RWPE2 (cell line): ENCODE measurements at places on chromosomes 1 and 21.

- DNase-seq: no peak
- no peaks in the 10 kb centered on the region for H3K27me3 ChIP-seq
- H3K4me3 ChIP-seq: no peak overlapping the region
- peaks cover 6% of the 10 kb centered on the region; the same call in 1 of the 2 replicates for H3K36me3 ChIP-seq
- H3K27ac ChIP-seq: no peak overlapping the region
These were observed 29.2 kb downstream of the AGPAT3 start for GRCh38 chr21:43894206-43894577.

DNA sequence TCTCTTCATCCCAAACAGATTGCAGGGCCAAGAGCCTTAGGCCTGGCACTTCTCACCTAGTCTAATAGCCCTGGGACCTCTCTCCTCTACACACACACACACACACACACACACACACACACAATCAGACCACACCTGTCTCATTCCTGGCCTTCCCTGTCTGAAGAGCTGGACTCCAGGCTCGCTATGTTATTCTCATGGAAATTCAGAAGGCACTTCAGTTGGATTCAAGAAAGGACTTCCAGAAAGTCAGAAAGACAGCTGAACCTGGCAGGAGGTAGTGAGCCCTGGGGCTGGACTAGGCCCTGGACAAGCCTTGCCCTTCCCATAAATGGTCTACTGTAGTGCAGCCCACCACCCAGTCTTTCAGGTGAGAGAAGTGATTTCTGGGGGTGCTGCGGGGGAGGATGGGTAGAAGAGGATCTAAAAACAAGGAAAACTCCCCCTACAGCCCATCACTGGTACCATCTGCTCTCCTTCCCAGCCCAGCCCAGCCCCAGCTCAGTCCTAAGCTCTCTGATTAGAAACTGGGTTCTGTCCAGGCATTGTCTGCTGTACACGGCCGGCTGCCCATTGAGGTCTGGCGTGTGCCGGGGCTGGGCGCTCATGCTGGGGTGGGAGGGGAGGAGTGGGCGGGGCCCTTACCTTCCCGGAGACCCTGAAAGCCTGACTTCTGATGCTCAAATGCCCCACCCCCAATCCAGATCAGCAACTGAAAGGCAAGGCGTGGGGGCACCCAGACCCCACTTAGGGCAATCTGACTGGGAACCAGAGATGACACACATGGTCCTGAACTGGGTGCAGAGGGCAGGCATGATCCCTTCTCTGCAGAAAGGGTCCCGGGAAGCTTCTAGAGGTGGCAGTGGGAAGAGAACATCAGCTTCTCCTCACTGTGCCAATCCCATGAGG, 2.5 kb downstream of the KIF21B start:
- no peak for DNase-seq
- H3K27ac ChIP-seq: no peak overlapping the region
- H3K27me3 ChIP-seq: no peaks in the 10 kb centered on the region
- H3K4me3 ChIP-seq: no peak overlapping the region
- no peaks in the 10 kb centered on the region for H3K36me3 ChIP-seq

GRCh38 chr21:15850645-15851044, 120.9 kb downstream of the USP25 start:
- peaks cover 27% of the 10 kb centered on the region for H3K4me1 ChIP-seq
- DNase-seq: no peak
- peaks cover 19% of the 10 kb centered on the region for H3K36me3 ChIP-seq
- H3K4me3 ChIP-seq: no peak overlapping the region

DNA sequence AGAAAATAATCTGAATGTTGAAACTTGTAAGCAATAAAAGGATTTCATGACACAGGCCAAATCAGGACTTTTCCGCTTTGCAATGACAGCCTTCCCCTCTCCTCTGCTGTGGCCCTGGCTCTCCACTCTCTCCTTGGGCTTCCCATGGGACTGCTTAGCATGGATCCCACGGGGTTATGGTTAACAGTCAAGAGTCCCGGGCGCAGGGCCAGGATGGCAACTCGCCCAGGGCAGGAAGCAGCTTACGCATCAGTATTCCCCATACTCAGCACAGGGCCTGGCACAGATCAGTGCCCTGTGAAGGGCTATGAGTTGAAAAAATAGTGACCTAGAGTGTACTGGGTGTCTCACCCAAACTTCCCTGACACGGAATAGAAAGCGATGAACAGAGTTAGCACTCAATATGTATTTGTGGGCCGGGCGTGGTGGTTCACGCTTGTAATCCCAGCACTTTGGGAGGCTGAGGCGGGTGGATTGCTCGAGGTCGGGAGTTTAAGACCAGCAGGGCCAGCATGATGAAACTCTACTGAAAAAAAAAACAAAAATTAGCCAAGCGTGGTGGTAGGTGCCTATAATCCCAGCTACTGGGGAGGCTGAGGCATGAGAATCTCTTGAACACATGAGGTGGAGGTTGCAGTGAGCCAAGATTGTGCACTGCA, 29.1 kb upstream of the GRHL3 start:
- peak; percentile 88 for DNase-seq
- H3K27me3 ChIP-seq: no peaks in the 10 kb centered on the region
- no peak overlapping the region for H3K4me3 ChIP-seq
- peaks cover 53% of the 10 kb centered on the region for H3K4me1 ChIP-seq

DNA sequence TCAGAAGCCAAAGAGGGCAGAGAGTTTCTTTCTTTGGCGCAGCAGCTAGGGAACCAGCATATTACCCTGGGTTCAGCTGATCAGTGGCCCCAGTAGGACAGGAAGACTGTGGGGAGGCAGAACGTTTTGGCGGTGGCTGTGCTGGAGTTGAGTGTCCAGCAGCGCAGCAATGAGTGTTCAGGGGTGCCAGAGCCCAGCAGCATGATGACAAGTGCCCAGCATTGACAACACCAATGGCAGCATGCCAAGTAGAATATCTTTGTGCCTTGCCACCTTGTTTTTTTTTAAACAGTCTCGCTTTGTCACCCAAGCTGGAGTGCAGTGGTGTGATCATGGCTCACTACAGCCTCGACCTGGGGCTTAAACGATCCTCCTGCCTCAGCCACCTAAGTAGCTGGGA, 106.7 kb upstream of the CDC42BPA start:
- no peak for DNase-seq
- H3K27me3 ChIP-seq: no peaks in the 10 kb centered on the region
- no peaks in the 10 kb centered on the region for H3K36me3 ChIP-seq

GRCh38 chr1:93593854-93594602, 87.6 kb downstream of the BCAR3 start:
- H3K4me3 ChIP-seq: no peak overlapping the region
- no peak for DNase-seq
- peaks cover 59% of the 10 kb centered on the region for H3K36me3 ChIP-seq
- no peaks in the 10 kb centered on the region for H3K27me3 ChIP-seq
- peak overlapping the region; percentile 76 for H3K27ac ChIP-seq
- H3K4me1 ChIP-seq: peaks cover 85% of the 10 kb centered on the region

GRCh38 chr1:78441921-78442320, 48.9 kb upstream of the PTGFR start:
- H3K27me3 ChIP-seq: no peaks in the 10 kb centered on the region
- H3K4me1 ChIP-seq: peaks cover 10% of the 10 kb centered on the region
- DNase-seq: no peak
- no peak overlapping the region for H3K27ac ChIP-seq
- no peak overlapping the region for H3K4me3 ChIP-seq

DNA sequence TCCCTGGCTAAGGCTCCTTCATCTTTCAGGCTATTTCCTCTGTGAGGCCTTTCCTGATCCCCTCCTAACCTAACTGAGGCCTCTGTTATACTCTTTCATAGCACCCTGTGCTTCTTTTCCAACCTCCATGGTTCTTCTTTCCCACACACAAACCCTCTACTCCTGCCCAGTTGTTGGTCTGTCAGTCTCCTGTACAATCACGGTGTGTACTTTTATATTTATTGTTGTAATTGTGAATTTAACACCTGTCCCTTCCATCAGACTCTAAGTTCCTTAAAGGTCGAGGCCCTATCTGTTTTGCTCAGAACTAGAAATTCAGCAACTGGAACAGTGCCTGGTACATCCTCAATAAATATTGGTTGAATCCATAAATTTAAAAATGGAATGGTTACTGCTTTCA, 100.2 kb upstream of the KCNE2 start:
- no peak overlapping the region for H3K4me3 ChIP-seq
- H3K36me3 ChIP-seq: no peaks in the 10 kb centered on the region
- H3K27me3 ChIP-seq: no peaks in the 10 kb centered on the region

GRCh38 chr1:87052400-87052799, 138.0 kb downstream of the HS2ST1 start:
- no peaks in the 10 kb centered on the region for H3K27me3 ChIP-seq
- H3K4me1 ChIP-seq: no peaks in the 10 kb centered on the region
- H3K36me3 ChIP-seq: no peaks in the 10 kb centered on the region
- DNase-seq: no peak
- no peak overlapping the region for H3K4me3 ChIP-seq

- no peak overlapping the region for H3K4me3 ChIP-seq
- H3K27ac ChIP-seq: no peak overlapping the region
- no peak for DNase-seq
- no peaks in the 10 kb centered on the region for H3K36me3 ChIP-seq
- H3K4me1 ChIP-seq: peaks cover 5% of the 10 kb centered on the region
These were observed 84.1 kb upstream of the C21orf91 start for GRCh38 chr21:17903029-17903806.

- no peak overlapping the region for H3K27ac ChIP-seq
- no peak overlapping the region for H3K4me3 ChIP-seq
- H3K27me3 ChIP-seq: no peaks in the 10 kb centered on the region
These were observed 200.6 kb downstream of the PTGER3 start for GRCh38 chr1:70847013-70847412.

GRCh38 chr1:44275991-44276405, 62.7 kb downstream of the DMAP1 start:
- no peaks in the 10 kb centered on the region for H3K4me1 ChIP-seq
- no peak overlapping the region for H3K27ac ChIP-seq
- no peaks in the 10 kb centered on the region for H3K27me3 ChIP-seq

- H3K36me3 ChIP-seq: peaks cover 92% of the 10 kb centered on the region
- H3K27ac ChIP-seq: no peak overlapping the region
- no peaks in the 10 kb centered on the region for H3K4me1 ChIP-seq
- no peak overlapping the region for H3K4me3 ChIP-seq
- H3K27me3 ChIP-seq: no peaks in the 10 kb centered on the region
- DNase-seq: no peak
These were observed 77.1 kb downstream of the CLSTN1 start for GRCh38 chr1:9746651-9747050.

DNA sequence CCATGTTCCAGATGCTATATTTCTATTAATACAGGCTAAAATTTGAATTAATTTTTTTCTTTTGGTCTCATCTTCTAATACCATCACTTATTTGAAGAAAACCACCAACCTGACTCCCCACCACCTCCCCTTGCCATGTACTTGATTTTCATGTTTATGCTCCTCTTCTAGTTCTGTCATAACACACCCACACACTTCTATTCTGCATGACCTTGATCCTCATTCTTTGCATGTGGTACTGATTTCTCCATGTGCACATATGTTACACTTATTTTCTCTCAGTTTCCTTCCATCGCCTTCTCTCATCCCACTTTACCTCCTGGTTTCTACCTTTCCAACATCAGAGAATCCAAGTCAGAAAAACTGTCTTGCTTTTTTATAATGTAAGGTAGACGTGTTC, 78.9 kb upstream of the ARID1A start:
- H3K4me3 ChIP-seq: no peak overlapping the region
- H3K27ac ChIP-seq: no peak overlapping the region
- H3K4me1 ChIP-seq: peaks cover 8% of the 10 kb centered on the region
- H3K27me3 ChIP-seq: no peaks in the 10 kb centered on the region
- H3K36me3 ChIP-seq: no peaks in the 10 kb centered on the region

GRCh38 chr1:82065916-82066315, 265.2 kb downstream of the ADGRL2 start:
- no peak overlapping the region for H3K27ac ChIP-seq
- DNase-seq: no peak
- no peaks in the 10 kb centered on the region for H3K36me3 ChIP-seq
- no peaks in the 10 kb centered on the region for H3K4me1 ChIP-seq

DNA sequence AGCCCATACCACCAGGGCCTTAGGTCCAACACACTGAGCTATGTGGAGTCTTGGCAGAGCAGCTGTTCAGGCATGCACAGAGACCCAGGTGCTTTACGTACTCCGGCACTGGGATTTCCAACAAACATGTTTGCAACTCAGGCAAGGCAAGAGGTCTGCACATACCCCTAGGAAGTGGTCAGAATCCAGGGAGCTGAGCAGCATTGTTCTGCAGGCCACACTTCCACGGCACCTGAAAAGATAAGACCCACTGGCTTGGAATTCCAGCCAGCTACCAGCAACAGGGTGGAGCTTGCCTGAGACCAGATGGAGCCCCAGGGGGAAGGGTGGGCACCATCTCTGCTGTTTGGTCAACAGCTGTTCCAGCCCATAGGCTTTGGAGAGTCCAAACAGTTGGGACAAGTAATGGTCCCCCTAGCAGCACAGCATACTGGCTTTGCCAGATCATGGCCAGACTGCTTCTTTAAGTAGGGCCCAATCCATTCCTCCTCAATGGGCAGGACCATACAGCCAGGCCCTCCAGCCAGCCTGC, 51.7 kb upstream of the LRRC8B start:
- DNase-seq: no peak
- H3K4me1 ChIP-seq: no peaks in the 10 kb centered on the region
- H3K4me3 ChIP-seq: no peak overlapping the region
- no peaks in the 10 kb centered on the region for H3K36me3 ChIP-seq
- no peaks in the 10 kb centered on the region for H3K27me3 ChIP-seq

DNA sequence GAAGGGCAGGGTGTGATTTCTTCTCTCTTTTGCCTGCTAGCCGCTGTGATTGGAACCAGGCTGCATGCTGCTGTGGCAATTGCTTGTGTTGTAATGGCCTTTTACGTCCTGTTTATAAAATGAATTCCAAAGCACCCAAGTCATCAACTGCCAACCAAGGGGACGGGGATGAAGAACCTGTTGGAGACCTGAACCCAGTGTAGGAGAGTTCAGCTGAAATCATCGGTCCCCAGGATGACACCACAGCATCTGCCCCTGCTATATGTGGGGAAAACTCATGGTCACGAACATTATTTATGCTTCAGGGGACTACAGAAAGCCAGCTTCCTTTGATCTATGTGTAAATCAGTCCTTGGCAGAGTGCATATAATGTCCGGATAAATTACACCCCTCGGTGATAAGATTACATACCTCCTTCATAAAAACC, 3.8 kb downstream of the TMEM167B start:
- no peak for DNase-seq
- H3K4me3 ChIP-seq: no peak overlapping the region
- peaks cover 9% of the 10 kb centered on the region for H3K4me1 ChIP-seq

- H3K27ac ChIP-seq: no peak overlapping the region
- H3K4me1 ChIP-seq: no peaks in the 10 kb centered on the region
- no peaks in the 10 kb centered on the region for H3K27me3 ChIP-seq
- DNase-seq: no peak
- no peak overlapping the region for H3K4me3 ChIP-seq
These were observed 80.1 kb downstream of the FCRL5 start for GRCh38 chr1:157472056-157472701.

GRCh38 chr1:206556047-206556749, 48.9 kb downstream of the RASSF5 start:
- H3K36me3 ChIP-seq: no peaks in the 10 kb centered on the region
- DNase-seq: no peak
- H3K4me3 ChIP-seq: no peak overlapping the region
- no peaks in the 10 kb centered on the region for H3K27me3 ChIP-seq
- H3K4me1 ChIP-seq: no peaks in the 10 kb centered on the region

GRCh38 chr1:2639203-2639602, 6.4 kb upstream of the MMEL1 start:
- no peak overlapping the region for H3K27ac ChIP-seq
- no peaks in the 10 kb centered on the region for H3K4me1 ChIP-seq
- H3K4me3 ChIP-seq: no peak overlapping the region
- no peaks in the 10 kb centered on the region for H3K27me3 ChIP-seq

GRCh38 chr1:99986656-99987225, 16.9 kb downstream of the SLC35A3 start:
- H3K27ac ChIP-seq: no peak overlapping the region
- no peaks in the 10 kb centered on the region for H3K27me3 ChIP-seq
- H3K4me1 ChIP-seq: no peaks in the 10 kb centered on the region
- DNase-seq: no peak
